HCT116 (cell line): ENCODE measurements at places on chromosomes 6 and 20. TPM values are rescaled to one million over a fixed set of nuclear protein-coding genes. Genes with fewer than 3 reads are reported as not detected.

- DNase-seq: no peak
Measured at GRCh38 chr20:22791877-22792525, 207.6 kb upstream of the FOXA2 start.

DNA sequence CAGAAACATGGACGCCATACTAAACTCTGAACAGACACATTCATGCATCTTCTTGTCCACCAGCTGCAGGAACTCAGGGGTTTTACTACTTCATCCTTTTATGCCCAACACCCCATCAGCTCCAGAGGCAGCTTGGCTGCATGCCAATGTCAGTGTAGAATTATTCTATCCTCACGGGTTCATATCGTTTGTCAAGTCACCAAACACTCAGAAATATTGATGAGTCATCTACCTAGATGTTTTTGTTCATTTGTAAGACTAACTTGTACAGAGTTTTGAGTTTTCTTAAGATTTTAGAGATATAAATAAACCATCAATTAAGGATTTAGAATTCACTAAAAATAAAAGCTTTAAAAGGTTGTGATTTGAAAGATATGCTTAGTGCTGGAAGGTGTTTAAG lies 590.7 kb upstream of the FLRT3 start:
- DNase-seq: no peak

GRCh38 chr6:42522036-42522435 lies 41.8 kb upstream of the UBR2 start:
- DNase-seq: no peak

DNA sequence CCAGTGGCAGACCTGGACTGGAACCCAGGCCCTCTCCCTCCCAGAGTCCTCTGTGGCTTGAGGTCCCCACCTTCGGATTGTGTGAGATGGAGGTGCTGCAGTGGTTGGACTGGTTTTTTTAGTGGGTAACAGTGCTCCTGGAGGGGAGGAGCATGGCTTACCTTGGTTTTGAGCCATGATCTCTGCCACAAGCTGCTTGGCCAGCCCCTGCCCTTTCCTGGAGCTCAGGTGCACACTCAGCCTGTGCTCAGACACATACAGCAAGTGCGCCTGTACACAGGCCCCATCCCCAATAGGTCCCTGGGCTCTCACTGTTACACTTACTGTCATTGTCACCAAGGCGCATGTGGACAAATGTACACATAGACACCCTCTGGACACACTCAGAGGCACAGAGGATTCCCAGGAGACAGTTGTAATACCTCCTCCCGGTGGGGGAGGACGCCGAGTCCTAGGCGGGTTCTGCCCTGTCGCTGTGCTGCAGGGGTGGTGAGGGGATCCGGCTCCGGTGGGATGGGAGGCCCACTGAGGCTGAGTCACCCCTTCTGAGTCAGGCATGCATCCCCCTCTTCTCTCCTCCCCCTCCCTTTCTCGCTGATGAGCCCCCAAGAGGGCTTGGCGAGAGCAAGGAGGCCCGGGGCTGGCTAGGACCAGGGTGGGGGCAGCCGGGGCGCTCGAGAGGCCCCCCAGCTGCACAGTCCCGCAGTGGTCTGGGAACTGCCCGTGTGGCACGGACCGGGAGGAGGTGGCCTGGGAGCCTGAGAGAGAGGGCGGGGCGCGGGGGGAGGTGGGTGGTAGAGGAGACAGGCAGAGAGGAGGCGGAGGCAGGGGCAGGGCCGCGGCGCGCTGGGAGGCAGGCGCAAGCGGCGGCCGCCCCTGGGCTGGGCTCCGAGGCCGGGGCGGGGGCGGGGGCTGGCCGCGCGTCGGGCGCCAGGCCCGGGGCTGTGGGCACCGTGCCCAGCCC lies 522 bp upstream of the EPB41L1 start:
- DNase-seq: no peak

GRCh38 chr6:42781546-42781795 lies 381 bp upstream of the BICRAL start:
- DNase-seq: no peak

MLIP gene
- total RNA-seq: 0.59 TPM

SLC26A8 gene
- total RNA-seq: not detected

SCGN gene
- total RNA-seq: not detected

MAP7 gene
- 35.5 TPM for total RNA-seq
